ENCODE measurements at places on chromosomes 16 and 17. TPM values are rescaled to one million over a fixed set of nuclear protein-coding genes. Genes with fewer than 3 reads are reported as not detected.

DNASE1L2 gene
- 0.34 TPM for polyA plus RNA-seq

CCR7 gene
- polyA plus RNA-seq, result 0.20 TPM

PMP22 gene
- 23.4 TPM for polyA plus RNA-seq

TMEM88 gene
- 0.15 TPM for polyA plus RNA-seq

TBC1D3G gene
- not detected for polyA plus RNA-seq

TBC1D3L gene
- 4.4 TPM for polyA plus RNA-seq

NUP93 gene
- 87.8 TPM for polyA plus RNA-seq

ACSM2A gene
- not detected for polyA plus RNA-seq

ZNF597 gene
- 1.00 TPM for polyA plus RNA-seq

ALOX15B gene
- polyA plus RNA-seq, result 83.5 TPM

G6PC1 gene
- not detected for polyA plus RNA-seq

HASPIN gene
- polyA plus RNA-seq, result 7.6 TPM

NPIPA3 gene
- polyA plus RNA-seq, result 1.5 TPM

REXO5 gene
- polyA plus RNA-seq, result 3.9 TPM

WNT3 gene
- 1.5 TPM for polyA plus RNA-seq

PRSS36 gene
- polyA plus RNA-seq, result 0.54 TPM

HOXB1 gene
- not detected for polyA plus RNA-seq

SMIM22 gene
- 3.4 TPM for polyA plus RNA-seq

PRDM7 gene
- not detected for polyA plus RNA-seq
